ENCODE measurements at places on chromosomes 13 and 19.

DNA sequence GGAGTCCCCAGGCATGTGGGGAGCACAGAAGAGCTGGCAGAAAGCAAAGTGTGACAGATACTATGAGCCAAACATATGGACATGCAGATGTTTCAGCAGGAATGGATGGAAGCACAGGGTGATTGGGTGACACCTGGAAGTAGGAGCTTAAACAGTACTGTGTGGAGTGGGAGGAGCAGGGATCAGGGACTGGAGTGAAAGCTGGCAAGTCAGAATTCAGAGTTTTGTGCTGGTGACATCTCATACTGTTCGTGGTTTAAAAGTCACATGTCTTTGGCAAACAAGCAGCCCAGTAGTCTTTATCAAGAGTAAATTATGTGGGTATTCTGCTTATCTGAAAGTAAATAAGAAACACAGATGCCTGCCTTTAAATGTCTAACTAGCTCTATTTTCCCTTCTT is 408.2 kb downstream of the COG6 start:
- DNase-seq: no peak

DNA sequence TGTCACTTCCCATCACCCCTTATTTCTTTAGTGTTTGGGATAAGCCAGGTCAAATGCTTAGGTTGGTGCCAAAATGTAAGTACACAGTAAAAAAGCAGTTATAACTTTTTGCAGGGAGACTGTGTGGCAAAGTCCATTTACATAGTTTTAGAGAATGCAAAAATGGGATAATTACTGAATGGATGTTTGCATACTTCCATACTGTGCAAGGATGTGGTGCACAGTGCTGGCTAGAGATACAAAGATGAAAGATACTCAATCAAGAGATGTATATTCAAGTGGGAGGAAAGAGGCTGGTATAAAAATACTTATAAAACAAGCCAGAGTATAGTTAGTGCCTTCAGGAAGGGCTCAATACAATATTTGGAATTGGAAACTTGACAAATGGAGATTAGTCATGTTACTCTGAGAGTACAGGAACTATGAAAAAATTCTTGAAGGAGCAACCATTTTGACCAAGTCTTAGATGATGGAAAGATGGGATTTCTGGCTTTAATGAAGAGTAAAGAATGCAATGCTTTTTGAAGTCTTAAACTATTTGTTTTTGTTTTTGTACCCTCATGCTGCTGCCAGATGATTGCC is 8.0 kb downstream of the PDS5B start:
- DNase-seq: no peak

- DNase-seq: peak; percentile 80
These were observed at the start of gene GGACT for GRCh38 chr13:100588331-100589177. GGACT (minus strand) TSS chr13:100588789; CDS start chr13:100532591, 56,198 bp downstream.

- DNase-seq: no peak
These were observed 30.1 kb downstream of the ZAR1L start for GRCh38 chr13:32284927-32285632.

DNA sequence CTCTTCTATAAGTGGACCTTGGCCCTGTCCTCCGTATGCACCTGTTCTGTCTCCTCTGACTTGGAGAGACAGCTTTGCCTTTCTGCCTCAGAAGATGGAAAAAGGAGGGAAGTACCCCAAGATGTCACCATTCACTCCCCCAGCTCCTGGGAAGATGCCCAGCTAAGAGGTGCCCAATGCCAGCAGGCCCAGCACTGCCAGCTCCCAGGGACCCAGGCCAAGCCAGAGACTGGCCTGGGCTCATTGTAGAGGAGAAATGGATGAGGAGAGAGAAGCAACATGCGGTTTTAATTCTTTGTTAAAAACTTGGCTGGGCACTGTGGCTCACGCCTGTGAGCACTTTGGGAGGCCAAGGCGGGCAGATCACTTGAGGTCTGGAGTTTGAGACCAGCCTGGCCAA is 111.5 kb upstream of the ZNF507 start:
- DNase-seq: no peak

DNA sequence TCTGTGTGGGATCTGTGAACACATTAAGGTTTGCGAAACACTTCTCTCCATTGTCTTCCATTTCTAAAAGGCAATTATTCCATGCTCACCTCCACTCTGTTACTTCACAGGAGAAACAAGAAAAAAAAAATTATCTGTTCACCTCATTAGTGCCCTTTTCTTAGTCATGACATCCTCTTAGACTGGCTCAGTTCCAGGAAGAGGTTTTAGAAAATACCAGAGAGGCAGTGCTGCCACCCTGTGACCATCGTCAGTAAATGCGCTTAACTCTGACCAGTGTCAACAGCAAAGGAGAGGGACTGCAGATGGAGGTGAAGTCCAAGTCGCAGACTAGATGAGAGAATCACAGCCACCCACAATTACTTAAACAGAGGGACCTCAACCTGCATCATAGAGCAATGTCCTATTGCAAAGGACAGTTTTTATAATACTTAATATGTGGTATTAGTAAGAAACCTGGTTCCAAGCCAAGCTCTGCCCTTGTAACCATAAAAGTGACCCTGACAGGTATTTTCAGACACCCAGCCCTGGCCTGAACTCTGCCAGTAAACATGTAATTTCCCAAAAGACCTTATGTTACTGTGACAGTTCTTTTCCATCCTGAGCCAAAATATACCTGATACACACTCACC is 19.4 kb downstream of the CEACAM21 start:
- DNase-seq: peak; percentile 54

DNA sequence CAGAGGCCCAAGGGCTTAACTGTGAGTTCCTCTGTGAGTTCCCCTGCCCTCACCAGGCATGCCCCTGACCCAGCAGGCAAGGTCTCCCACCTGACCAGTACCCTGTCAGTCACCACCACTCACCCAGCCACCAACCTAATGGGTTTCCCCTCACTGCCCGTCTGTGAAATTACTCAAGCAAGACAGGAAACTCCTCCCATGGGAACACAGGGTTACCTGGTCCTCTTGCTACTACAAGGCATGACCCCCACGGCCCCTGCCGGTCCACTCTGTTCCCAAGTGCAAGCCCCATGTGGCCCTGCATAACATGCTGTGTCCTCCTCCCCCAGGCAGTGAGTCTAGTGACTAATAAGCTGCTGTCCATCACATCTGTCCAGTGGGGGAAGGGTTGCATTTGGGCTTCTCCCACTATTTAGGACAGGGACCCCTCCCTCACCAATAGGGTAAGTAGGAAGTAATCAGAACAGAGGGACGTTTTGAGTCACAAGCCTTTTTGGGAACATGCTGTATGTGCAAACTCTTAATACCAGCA is 8.0 kb upstream of the DHRS12 start:
- no peak for DNase-seq

GRCh38 chr13:111993691-111994090 is 73.3 kb upstream of the SOX1 start:
- DNase-seq: no peak

DNA sequence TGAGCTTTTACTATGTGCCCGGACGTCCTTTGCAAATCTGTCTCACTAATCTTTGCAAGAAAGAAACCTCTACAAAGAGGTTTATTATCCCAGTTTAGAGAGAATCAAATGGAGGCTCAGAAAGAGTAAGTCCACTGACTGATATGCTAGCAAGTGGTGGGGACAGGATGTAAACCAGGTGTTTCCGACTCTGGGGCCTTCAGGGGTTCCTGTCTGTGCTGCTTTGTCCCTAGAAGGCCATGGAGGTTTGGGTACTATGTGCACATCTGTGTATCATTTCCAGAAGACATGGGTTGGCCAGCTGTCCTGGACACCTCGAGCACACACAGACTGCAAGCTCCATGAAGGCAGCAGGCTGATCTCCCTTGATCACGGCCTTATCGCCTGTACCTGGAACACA is 1.2 kb upstream of the KPTN start:
- DNase-seq: no peak

GRCh38 chr19:38682872-38683392 is 35.5 kb downstream of the ACTN4 start:
- no peak for DNase-seq

DNA sequence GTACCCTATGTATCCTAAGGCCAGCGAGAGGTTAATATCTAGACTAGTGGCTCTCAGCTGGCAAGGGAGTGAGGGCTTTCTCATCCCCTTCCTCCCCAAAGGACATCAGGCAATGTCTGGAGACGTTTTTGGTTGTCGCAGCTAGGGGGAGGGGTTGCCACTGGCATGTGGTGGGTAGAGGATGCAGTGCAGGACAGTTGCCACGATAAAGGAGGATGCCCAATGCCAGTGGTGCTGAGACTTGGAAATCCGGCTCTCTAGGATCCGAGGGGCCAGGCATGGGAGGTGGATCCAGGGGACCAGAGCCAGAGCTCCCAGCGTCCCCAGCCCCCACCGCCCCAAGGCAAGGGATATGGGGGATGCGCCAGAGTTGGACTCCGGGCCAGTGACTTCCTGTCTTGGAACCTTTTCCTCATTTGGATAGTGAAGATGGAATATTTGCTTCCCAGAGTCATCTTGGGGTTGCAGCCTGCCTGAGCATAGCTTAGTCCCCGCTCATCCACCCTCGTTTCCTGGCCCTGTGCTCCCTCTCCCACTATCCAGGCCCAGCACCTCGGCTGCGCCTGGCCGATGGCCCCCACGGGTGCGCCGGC is 4.9 kb downstream of the SSC5D start:
- no peak for DNase-seq

DNA sequence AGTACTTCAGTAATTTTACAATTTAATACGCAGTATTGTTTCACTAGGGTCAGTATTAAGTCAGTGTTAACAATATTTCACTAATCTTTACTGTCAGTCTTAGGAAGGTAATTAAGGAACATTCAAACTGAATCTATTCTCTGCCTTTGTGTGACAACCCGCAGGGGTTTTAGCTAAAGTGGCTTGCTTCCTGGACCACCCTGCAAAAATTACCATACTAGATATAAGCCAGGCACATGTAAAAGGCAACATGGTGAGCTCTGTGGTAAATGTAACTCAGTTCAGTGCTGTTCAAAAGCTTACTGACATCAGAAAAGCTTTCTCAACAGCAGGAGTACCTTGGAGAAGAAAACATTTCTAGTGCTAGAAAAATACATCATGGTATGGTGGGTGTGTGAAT is 116.7 kb downstream of the FREM2 start:
- no peak for DNase-seq

DNA sequence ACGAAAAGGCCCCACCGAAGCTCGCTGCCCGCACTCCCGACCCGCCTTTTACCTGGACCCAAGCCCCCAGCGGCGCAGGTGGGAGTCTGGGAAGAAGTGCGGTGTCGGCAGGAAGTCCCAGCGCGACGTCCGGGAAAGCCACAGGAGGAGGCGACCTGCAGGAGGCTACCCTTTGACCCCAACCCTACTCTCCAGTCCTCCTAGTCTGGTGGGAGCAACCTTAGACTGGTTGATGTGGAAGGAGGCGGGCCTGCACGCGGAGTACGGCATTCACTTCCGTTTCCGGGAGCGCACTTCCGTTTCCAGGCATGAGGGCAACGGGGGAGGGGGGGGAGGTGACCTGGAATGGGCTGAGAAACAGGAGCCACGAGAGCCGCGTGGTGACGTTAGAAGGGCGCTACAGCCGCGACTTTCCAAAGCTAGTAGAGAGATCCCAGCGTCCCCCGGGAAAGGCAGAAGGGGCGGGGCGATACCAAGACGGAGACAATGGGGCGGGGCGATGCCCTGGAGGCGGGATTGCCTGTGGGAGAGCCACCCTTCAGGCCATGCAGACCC is 28.5 kb downstream of the ZNF266 start:
- peak; percentile 41 for DNase-seq

GRCh38 chr13:33441015-33441414 is 155.5 kb upstream of the STARD13 start:
- no peak for DNase-seq

DNA sequence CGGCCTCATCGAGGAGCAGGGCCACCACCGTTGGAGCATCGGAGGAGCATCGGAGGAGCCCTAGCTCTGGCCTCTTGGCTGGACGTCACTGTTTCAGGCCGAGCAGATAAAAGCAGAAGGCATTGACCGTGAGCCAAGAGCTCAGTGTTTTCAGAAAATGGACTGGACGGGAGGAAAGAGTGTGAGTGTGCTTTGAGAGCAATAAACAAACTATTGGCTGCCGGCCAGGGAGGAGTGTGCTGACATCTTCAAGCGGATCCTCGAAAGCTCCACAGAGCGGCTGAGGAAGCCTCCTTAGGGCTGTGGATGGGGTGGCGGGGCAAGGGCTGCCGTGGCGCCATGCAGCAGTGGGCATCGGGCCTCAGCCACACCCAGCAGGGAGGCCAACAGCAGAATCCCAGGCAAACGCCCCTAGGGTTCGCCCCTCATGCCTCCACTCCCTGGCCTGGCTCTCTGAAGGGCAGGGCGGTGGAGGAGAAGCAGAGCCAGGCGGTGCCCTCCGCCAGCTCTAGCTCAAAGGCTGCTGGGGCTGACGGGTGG is 41.8 kb downstream of the IRS2 start:
- no peak for DNase-seq

DNA sequence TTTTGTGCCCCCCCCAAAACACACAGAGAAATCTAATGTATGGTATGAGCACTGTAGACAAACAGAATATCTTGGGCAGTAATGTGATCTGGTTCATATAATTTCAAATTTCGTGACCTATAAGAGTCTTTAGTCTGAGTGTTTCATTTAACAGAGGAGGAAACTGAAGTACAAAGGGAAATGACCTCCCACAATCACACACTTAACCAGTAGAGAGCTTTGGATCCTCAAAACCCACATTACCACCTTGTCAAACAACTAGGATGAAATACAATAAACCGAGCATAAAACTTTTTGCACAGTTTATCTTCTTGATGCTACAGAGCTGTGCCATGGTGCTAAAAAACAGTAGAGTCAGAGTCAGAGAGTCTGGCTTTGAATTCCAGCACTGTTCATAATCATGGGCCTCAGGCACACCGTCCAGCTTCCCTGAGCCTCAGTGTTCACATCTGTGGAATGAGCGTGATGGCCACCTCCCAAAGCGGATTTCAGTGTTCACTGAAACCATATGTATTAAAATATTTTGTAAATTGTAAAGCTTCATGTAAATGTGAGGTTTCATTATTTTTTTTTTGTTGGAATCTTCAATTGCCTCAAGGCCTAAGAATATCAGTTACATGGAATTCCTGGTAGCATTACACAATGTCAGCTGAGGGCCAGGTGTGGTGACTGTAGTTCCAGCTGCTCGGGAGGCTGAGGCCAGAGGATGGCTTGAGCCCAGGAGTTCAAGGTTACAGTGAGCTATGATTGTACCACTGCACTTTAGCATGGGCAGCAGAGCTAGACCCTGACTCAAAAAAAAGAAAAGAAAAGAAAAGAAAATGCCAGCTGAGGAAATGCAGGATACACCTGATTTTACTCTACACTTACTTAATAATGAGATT is 126.4 kb upstream of the FRY start:
- no peak for DNase-seq

- no peak for DNase-seq
These were observed 54.5 kb downstream of the RCBTB2 start for GRCh38 chr13:48478391-48478790.

DNA sequence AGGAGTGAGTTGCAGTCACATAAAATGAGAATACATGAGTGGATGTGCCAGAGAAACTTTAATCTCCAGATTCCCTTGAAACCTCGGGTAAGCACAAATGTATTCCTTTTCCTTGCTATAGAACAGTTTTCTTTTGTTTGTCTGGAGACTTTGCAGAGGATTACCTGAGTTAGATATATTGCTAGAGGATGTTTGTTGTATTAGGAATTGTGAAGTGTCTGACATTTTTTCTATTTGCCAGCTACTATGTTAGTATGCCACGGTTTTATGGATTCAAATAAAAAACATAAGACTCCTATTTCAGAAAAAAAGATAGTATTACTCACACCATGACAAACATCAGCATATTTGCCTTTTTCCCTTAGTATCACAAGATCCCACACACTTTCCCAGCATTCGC is 844.9 kb upstream of the SLITRK5 start:
- no peak for DNase-seq

GRCh38 chr13:110965038-110965754 is 50.3 kb upstream of the ANKRD10 start:
- no peak for DNase-seq

Measured in stimulated activated CD4-positive, alpha-beta T cell treated with anti-CD3 and anti-CD28 coated beads, TNF-alpha, amount 100 ng/mL, for 48 hours (primary cell).